ENCODE measurements at places on chromosomes 3 and 15.
A peak's percentile ranks its signal among the peaks of the same experiment; 100 is the strongest.

DNA sequence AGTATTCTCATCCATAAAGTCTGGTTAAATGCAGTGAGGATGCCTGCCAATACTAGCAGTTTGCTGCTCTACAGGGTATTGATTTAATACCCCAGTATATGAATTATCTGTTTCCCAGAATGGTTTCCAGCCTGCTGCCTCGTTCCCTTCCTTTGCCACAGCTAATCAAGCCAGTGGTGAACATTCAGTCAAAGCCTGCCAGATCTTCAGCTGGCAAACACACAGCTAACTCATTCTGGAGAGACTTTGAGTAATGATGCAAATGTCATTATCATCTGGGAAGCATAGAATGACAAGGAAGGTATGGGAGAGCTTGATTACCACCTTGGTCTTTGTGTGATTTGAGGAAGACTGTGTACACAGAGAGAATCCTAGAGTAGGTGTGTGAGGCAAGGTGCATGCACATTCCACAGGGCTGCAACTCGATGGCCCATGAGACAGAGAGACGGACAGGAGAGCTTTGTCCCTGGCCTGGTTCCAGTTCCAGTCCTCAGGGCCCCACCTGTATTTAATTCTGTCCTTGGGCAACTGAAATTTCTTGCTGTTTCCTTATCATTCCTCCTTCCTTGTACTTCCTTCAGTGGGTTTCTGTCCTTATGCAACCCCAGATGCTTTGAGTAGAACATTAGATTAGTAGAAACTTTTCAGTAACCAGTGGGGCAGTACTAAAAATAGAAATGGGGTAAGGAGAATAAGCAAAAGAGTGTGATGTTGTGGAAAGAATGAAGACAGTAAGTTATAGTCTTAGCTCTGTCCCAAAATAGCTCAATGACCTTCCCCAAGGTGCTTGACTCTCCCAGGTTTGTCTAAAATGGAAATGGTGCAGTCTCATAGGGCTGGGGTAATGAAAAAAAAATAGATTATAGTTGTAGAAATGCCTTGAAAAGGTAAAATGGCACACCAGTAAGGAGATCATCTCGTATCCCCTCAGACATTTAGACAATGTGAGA is 72.5 kb downstream of the MITF start:
- no peak for DNase-seq

- no peak for DNase-seq
Measured at GRCh38 chr3:37935756-37936666, 54.6 kb upstream of the VILL start.

DNA sequence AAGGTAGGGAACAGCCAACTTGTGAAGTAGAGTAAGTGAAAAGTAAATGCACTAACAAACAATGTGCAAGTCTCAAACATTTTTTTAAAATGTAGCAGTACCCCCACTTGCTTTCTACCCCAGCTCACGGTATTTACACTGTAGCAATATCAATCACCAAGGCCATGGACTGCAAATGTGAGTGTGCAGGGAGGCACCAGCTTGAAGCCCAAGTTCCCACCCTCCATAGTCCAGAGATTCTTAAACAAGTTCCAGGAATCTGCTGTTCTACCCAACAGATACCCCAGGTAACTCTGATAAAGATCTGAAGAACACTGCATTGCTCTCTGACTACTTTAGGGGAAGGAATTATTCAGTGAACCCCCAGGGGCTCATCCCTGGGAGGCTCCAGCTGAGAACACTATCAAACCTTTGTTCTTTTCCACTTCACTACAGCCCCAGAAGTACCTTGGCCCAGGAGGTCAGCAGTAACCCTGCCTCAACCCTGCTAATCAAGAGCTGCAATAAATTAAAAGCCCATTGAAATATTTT is 86.1 kb downstream of the FOXP1 start:
- DNase-seq: no peak

DNA sequence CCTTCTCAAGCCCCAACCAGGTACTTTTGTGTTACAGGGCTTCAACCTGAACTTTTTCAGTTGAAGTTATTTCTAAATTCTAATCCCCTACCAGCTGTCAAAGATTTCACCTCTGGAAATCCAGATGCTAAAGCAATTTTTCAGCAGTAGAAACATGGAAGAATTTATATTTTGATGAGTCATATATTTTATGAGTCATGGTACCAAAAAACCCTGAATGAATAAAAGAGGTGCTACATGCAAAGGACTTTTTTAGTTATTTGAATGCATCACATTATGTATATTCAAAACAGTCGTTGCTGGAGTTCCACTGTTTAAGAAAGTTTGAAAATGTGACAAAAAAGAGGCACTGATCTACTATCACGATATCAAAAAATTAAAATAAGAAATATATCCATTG is 96.0 kb upstream of the ZNF385D start:
- no peak for DNase-seq

GRCh38 chr3:58630076-58630709 is 36.4 kb downstream of the FAM3D start:
- DNase-seq: peak; percentile 13

GRCh38 chr3:100044369-100044768 is 69.9 kb downstream of the FILIP1L start:
- DNase-seq: no peak

DNA sequence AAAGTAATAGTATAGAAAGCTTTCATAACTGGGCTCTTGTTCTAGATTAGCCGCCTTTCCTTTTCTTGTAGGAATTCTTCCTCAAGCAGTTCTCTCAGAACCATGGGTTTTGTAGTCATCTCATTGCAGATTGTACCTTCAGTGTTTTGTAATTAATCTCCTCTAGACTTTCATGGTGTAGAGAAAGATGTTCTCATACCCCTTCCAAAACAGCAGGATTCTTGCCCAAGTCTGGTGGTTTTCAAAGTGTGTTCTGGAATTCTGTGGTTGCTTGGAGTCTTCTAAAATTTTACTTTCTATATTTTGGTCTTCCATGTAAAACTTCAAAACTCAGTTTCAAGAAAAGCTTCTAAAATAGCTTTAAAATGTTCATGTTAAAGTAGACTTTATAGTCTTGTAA is 293.8 kb downstream of the PTPRG start:
- DNase-seq: no peak

- no peak for DNase-seq
Measured at GRCh38 chr3:120816728-120817127, 74.2 kb downstream of the GTF2E1 start.

GRCh38 chr3:193693774-193694173 is 100.8 kb downstream of the OPA1 start:
- no peak for DNase-seq

DNA sequence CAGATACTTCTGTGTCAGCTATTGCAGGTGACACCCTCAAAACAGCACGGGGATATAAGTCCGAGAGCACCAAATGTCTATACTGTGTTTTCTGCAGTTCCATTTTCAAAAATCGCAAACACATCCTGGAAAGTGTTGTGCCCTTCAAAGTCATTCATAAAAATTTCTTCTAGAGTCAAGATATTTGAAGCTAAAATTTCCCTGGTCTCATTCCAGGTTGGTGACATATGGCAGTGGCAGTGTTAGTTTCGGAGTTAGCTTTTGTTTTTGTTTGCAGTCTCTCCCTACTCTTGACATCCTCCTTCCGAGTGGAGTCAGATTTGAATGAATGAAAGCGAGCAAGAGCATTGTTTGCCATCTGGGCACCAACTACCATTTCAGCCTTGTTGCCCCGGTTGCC is 3.2 kb upstream of the FSIP1 start:
- DNase-seq: no peak

DNA sequence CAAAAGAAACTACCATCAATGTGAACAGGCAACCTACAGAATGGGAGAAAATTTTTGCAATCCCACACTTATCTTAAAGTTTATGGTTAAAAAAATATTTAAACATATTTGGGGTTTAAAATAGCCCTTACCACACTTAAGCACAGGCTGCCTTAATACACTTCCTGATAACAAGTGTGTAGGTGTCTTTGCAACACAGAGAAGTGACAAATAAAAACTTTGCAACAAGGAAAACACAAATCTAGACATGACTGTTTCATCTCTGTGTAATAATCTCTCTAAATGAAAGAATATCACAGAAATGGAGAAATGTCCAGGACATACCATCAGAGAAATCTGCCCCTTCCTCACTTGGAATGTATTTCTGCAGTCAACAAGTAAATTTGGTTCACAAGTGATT is 464.1 kb upstream of the ARHGEF26 start:
- DNase-seq: no peak

DNA sequence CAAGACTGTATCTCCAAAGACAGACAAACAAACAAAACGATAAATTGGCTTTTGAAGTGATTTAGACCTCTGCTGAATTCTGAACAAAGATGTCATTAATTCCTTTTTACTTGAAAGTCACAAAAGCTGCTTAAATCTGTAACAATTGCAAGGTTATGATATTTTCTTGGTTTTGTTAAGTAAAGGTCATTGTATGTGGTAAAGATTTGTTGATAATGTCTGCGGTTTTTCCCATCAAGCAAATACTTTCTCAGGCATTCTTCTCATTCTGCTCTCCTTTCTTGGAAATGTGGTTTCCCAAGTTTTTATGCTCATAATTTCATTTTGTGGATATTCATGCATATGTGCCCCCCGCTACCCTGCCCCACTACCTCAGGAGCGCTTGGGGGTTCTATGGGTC is 116.5 kb downstream of the SLMAP start:
- no peak for DNase-seq

DNA sequence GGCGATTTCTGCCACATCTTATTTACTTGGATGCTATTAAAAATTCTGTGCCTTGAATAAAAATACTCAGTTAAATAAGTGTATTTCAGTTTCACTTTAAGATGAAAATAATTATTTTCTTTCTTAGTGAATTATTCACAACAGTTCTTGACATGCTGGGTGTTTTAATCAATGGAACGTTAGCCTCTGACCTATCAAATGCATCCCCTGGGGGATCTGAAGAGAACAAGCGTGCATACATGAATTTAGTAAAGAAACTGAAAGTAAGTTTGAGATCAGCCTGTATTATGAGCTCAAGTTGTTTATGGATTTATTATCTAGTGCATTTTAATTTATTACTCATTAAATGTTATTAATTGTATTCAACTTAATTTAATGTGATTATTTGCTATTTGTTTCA is 597 bp downstream of the P2RY12 start:
- DNase-seq: no peak

GRCh38 chr3:151630938-151631441 is 102.7 kb upstream of the AADACL2 start:
- no peak for DNase-seq

GRCh38 chr3:139491966-139492365 is 15.7 kb upstream of the RBP2 start:
- DNase-seq: no peak

GRCh38 chr3:123518892-123519485 is 65.9 kb downstream of the HACD2 start:
- DNase-seq: no peak

DNA sequence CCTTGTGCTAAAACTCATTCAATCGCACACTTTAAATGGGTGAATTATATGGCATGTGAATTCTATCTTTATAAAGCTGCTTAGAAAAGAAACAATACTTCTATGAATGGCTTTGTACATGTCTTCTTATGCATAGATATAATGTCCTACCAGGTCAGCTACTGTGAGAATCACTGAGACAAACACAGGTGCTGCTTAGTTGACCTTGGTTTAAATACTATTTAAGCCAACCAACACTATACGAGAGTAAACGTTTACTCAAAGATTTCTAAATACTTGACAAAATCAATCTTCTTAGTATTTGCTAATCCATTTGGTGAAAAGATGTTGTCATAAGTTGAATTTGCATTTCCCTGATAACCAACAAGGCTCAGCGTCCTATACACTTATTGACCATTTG is 260.3 kb downstream of the ADAMTS17 start:
- DNase-seq: no peak

DNA sequence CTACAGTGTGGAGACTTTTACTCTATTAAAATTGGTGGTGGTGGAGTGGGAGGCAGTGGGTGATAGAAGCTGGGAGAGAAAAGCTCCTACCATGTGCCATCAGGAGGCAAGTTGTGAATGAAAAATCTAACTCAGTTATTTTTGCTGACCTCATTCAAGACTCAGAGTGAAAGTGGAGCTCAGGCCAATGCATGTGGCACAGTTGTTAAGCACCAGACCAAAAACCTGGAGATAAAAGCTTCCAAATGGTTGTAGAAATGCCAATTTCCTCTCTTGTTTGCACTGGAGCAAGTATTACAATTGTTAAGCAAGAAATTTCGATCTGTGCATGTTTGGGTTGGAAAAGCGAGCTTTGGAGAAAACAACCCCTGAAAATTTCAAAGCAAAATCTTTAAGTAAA is 81.5 kb upstream of the PRICKLE2 start:
- no peak for DNase-seq

- DNase-seq: no peak
Measured at GRCh38 chr3:143731776-143732175, 116.5 kb downstream of the SLC9A9 start.

DNA sequence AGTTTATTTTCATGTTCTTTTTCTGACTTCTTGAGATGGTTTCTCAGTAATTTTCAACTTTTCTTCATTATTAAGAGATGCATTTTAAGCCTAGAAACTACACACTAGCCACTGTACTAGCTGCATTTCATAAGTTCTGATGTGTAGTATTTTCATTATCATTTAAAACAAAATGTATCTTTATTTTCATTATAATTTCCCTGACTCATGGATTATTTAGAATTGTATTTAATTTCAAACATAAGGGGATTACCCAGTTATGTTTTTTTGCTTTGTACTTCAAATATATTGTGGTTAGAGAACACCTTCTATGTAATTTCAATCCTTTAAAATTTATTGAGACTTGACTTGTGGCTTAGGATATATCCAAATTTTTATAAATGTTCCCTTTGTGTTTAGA is 44.5 kb downstream of the STT3B start:
- DNase-seq: no peak

- DNase-seq: no peak
Measured at GRCh38 chr3:130569461-130570365, 52.7 kb downstream of the COL6A6 start.

DNA sequence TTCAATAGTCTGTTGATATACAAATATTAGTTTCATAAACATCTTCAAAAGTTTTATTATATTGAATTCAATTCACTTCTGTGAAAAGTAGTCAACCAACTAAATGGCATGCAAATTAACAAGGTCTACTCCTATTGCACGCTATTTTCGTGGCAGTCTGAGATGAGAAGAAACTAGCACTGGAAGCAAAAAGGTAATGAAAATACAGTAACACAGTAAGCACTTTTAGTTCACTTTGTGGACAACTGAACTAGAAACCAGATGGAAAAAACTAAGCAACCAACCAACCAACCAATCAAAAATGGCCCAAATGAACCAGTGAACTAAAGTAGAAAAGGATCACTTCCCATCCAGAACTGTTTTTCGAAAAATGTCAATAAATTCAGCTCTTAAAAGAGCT is 55.7 kb upstream of the ACTC1 start:
- no peak for DNase-seq

DNA sequence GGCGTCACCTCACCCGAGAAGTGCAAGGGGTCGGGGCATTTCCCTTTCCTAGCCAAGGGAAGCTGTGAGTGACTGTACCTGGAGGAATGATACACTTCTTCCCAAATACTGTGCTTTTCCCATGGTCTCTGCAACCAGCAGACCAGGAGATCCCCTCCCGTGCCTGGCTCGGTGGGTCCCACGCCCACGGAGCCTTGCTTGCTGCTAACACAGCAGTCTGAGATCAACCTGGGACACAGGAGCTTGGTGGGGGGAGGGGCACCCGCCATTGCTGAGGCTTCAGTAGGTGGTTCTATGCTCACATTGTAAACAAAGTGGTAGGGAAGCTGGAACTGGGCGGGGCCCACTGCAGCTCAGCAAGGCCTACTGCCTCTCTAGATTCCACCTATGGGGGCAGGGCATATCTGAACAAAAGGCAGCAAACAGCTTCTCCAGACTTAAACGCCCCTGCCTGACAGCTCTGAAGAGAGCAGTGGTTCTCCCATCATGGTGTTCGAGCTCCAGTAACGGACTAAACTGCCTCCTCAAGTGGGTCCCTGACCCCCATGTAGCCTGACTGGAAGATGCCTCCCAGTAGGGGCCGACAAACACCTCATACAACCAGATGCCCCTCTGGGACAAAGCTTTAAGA is 31.4 kb upstream of the ABHD5 start:
- DNase-seq: no peak

All from activated CD8-positive, alpha-beta memory T cell treated with anti-CD3 and anti-CD28 coated beads for 4 hours (primary cell).